ENCODE measurements at places on chromosomes 6 and 20.

GRCh38 chr6:137171053-137171374 lies 2.4 kb downstream of the IL22RA2 start:
- no peak for DNase-seq

DNA sequence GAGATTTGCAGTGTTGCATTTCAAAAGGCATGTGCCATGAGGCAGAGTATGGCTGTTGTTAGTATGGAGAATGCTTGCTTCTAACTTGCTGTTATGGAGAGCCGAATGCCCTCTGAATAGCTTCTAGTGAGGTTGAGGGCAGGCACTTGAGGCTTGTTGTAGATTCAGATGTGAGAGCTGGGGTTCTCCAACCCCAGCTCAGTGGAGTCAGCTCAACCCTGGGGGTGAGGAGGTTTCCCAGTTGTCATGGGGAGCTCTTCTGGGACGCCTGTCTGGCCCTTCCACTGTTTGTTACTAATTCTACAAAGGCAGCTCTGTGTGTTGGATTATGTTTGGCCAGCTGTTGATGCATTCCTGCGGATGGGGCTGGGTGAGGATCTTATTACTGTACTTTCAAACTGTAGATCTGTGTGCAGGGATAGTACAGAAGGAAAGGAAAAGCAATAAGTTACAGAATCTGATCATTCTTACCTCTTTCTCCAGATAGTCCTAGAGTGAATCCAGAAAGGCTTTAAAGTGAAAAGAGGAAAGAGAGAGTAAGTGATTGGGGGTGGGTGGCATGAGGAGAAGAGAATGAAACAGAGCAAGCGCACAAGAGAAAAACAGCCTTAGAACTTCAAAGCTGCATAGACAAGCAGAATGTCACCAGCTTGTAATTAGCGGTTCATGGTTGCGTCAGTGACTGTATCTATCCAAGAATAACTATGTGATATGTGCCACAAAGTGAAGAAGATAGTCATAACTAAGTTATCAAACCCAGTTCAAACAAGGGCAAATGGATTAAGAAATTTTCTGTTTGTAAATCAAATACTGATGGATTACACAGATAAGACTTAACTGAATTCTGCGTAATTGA lies 148.7 kb downstream of the PRL start:
- peak; percentile 90 for DNase-seq

GRCh38 chr6:83006270-83006905 lies 59.3 kb downstream of the UBE3D start:
- no peak for DNase-seq

GRCh38 chr6:53306819-53307347 lies 41.9 kb downstream of the ELOVL5 start:
- DNase-seq = peak; percentile 56

DNA sequence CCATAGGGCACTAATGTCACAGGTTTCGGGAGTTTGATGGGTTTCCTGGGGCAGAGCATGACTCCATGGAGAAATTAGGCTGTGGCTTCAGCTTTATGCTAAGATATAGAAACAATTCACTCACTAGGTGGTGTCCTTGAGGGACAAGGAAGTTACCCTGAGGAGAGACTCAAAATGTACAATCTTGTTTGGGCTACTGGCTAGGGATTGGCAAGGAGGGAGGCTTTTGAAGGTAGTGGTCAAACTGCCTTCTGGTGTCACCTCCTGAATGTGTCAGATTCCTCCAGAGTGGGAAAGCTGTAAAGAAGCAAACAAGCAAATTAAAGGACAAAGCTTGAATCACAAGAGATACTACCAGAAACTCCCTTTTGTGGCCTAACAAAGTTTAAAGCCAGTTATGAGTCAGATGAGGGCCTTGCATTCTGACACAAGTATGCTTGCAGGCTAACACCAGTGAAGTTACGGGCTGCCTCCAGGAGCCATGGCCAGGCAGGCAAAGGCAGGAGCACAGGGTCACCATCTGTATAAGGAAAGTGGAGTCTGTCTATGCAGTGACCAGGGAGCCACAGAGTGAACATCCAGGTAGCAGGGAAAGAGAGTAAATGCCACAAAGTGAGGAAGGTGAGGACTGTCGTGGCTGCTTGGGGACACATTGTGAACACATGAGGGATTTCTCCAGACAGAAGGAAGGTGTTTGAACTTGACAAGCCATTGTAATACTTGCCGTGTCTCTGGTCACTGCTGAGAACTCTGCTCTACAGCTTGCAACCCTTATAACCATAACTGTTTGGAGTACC lies 107.7 kb upstream of the DTNBP1 start:
- no peak for DNase-seq

- no peak for DNase-seq
These were observed 6.0 kb upstream of the FOXC1 start for GRCh38 chr6:1603708-1604107.

DNA sequence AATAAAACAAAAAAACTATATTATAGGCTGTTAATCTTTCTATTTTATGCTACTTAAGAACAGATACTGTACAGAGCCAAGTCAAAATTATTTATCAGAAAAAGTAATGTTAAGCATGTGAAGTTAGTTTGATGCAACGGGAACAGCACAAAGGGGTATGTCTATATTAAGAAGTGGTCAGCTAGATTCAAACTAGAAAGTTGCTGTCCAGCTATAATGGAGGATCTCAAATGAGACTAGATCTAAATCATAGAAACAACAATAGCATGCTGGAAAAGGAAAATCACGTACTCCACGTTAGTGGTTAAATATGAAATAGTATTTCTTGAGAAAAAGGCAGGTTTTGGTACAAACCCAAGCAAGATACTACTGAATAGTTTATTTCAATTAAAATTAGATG lies 1124.0 kb downstream of the GRIK2 start:
- DNase-seq = no peak

DNA sequence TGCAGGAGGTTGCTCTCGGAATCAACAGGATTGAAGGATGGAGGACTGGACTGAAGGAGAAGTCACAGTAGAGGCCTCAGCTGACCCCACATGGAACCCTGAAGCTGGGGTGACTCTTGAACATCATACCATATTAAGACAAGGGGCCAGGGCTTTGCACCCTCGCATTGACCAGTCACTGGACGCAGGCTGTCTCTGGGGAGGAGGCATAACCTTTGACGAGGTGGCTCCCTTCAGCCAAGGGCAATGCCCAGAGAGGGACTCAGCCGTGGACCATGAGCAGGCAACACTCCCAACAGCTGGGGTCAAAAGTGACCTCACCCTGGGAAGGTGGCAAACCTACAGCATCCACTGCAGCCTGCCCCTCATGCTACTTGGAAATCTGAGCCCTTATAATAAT lies 21.7 kb downstream of the PACSIN1 start:
- DNase-seq = no peak

- DNase-seq = no peak
These were observed 44.1 kb downstream of the BEND6 start for GRCh38 chr6:56999049-56999448.

DNA sequence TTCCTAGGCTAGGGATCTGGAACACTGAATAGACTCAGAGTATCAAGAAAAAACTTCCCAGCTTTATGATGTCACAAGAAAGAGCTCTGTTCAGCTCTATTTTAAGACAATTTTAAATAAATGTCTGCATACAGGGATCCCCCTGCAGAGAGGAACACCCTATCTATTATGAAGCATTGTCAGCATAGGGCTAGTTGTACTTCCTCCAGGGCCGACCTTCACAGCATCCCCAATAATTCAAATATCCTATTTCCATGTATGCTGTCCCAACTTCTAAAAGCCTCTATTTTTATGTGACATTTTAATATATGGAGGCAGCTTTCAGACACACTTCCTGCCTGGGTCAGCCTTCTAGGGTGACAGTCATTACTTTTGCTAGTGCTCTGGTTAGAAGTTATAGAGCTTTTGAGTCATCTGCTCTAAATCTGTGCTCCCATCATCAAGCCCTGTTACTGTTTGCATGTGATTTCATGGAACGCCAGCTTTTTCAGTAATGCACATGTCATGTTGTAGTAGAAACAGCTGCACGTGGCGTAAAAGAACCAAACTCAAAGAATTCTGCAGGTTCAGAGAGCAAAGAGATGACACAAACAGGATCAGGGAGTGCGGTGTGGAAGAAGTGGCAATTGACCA lies 189.2 kb downstream of the ADGB start:
- no peak for DNase-seq

- DNase-seq = peak; percentile 61
These were observed 117.0 kb downstream of the RTN4IP1 start for GRCh38 chr6:106512048-106512967.

DNA sequence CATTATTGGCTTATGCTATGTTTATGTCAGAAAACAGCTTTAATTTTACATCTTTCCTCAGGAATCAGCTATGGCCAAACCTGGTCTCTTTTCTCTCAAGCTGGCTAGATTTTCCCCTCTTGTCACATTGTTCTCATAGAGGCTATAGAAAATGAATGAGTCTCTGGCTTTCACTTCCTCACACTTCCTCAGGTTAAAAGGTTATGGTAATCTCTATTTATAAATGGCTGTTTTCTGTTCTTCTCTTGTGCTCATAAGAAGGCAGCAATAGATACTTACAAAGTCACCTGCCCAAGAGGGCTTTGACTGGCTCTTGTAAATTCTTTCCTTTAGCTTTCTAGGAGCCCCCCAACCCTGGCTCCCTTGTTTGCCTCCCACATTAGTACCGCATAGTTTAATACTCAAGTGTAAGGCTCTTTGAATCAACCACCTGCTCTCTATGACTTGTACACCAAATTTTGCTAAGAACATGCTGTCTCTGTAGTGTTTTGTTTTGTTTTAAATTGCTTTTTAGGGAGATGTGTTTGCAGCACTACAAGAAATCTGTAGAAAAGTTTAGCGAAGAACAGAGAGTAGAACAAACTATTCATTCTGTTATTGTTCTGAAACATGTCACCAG lies 897.4 kb upstream of the CITED2 start:
- DNase-seq = no peak

DNA sequence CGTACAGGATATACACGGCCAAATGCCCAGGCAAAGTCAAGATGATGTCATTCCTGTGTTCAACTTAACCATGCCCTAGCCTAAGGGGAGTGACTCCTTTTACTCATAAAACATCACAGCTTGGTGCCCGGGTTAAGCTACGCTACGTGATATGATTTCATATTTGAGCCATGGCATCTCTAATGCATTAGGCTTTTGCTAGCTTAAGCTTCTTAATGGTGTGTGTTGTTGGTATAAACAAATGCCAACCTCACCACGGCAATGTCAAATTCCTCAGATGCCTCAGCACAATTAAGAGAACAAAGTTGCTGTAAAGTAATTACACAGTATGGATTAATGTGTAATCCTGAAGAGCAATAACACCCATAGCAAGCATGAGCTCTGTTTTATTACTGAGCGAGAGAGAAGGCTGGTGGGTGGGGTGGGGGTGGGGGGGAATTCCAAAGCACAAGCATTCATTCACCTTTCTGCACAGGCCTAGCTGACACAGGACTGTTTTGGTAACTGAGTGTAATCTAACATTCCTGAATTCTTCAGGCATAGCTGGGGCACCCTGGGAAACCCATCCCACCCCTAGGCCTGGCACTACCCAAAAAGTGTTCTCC lies 44.7 kb upstream of the CNKSR3 start:
- DNase-seq = peak; percentile 10

DNA sequence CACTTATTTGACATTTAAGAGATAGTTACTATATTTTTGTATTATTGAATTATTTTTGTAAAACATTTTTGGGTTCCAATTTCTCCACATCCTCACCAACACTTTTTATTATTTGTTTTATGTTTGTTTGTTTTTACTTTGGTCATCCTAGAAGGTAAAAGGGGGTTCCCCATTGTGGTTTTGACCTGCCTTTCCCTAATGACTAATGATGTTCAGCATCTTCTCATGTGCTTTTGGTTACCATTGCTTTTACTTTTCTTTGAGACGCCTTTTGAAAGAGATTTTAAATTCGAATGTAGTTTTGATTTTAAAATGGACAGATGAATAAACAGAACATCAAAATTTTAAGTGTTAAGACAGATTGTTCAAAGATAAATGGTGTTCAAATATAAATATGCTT lies 46.9 kb downstream of the AK9 start:
- DNase-seq = no peak

- no peak for DNase-seq
These were observed 53.9 kb upstream of the SIM1 start for GRCh38 chr6:100518588-100518987.

- no peak for DNase-seq
These were observed 19.5 kb downstream of the TMEM151B start for GRCh38 chr6:44289726-44290260.

DNA sequence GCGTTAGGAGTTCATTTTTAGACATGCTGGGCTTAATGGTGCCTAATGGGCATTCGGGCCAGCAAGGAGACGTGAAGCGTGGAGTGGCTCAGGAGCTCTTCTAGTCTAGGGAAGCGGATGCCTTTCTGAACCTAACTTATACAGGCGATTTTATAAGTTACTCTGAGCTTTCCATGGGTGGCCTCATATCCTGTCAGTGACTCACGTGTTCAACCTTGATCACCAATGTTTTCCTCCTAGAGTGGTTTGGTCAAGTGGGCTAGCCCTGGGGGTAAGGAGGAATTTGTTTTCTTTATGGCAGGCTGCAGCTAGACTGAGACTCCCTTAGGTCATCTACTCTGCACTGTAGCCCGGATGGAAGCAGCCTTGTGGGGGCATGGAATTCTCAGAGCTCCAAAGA lies 52.1 kb downstream of the PLAGL1 start:
- peak; percentile 18 for DNase-seq

DNA sequence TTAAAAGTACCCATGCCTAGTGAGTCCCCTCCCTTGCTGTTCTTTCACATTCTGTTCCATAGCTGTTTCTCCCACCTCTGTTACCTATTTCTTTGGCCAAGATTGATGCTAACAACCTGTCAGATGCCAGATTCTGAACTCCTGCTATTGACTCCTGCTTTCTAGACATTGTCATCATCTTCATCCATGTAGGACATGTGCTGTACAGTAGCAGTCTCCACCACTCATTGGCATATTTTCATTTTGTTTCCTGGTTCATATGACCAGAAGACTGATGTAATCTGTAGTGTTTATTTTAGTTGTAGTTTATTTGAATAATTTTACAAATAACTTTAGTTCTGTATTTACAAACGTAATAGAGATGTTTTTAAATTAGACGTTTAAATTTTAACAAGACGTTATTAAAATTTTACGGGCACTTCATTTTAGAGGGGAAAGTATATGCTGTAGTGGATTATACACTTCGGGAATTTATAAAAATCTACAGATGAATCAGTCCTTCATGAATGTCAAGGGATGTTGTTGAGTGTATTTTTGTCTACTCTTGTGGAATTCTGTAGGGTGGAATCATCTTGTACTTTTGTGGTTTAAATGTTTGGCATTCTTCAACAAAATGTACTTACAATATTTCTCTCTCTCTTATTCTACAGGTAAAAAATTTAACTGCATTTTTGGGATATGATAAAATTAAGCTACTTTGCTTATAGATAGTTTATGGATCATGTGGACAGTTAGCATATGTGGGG lies 34.1 kb downstream of the TRMT11 start:
- DNase-seq = peak; percentile 22

- no peak for DNase-seq
These were observed 597.3 kb downstream of the PKHD1 start for GRCh38 chr6:51490101-51490500.

DNA sequence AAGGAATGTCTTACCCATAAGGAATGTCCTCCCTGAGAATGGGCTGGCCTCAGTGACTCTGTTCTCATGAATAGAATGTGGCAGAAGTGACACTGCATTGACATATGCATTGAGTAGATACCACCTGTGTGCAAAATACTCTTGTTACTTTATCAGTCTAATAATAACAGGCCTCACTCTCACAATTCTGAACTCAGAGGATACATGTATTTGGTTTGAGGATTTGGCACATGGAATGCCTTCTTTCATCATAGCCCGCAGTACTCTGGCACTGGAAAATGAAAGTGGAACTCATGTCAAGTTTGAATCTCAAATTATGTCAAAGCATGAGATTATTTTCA lies 52.9 kb upstream of the PLCB4 start:
- DNase-seq = no peak

GRCh38 chr20:18722371-18722770 lies 91.2 kb upstream of the SCP2D1 start:
- DNase-seq = peak; percentile 25
